ENCODE measurements at places on chromosomes 1 and 21. TPM values are rescaled to one million over a fixed set of nuclear protein-coding genes. Genes with fewer than 3 reads are reported as not detected.
A peak's percentile ranks its signal among the peaks of the same experiment; 100 is the strongest.

SIPA1L2 gene
- 113 TPM for total RNA-seq

CD52 gene
- total RNA-seq = 3.1 TPM

BSND gene
- not detected for total RNA-seq

USP25 gene
- 45.7 TPM for total RNA-seq

KANK4 gene
- total RNA-seq = 0.05 TPM

TMCO1 gene
- 47.3 TPM for total RNA-seq

MPL gene
- total RNA-seq = 0.59 TPM

OR2L8 gene
- not detected for total RNA-seq

DNA sequence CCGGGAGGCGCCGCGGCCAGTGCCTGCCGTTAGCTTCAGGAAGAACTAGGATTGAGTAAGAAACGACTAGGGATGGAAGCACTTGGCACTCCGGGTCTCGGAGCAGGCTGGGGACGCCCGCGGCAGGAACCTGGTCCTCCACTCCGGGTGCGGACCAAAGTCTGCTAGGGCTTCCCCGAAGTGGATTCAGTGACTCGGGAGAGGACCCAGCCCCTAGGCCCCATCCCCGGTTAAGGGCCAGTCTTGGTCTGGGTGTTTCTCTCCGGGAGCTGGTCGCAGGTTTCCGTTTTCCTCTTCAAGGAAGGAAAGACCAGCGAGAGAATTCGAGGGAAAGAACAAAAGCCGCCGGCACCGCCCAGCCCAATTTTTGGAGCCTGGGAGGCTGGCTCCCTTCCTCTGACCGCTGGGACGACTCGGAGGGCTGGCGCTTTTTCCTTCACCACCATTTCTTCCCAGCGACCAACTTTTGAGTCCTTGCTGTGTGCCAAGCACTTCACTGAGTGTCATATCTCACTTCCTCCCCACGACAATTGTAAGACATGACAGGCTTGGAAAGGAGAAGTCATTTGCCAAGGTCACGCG, 16.8 kb upstream of the STMN1 start:
- H3K4me3 ChIP-seq = peak overlapping the region; percentile 48
- H3K27me3 ChIP-seq = no peaks in the 10 kb centered on the region
- H3K36me3 ChIP-seq = no peaks in the 10 kb centered on the region
- H3K4me1 ChIP-seq = peaks cover 9% of the 10 kb centered on the region

- H3K36me3 ChIP-seq = no peaks in the 10 kb centered on the region
- no peak overlapping the region for H3K27ac ChIP-seq
- no peaks in the 10 kb centered on the region for H3K4me1 ChIP-seq
- no peaks in the 10 kb centered on the region for H3K27me3 ChIP-seq
- DNase-seq = no peak
- H3K4me3 ChIP-seq = no peak overlapping the region
Measured at GRCh38 chr1:106344494-106344893, 712.0 kb upstream of the PRMT6 start.

- no peaks in the 10 kb centered on the region for H3K4me1 ChIP-seq
- no peaks in the 10 kb centered on the region for H3K36me3 ChIP-seq
- H3K27me3 ChIP-seq = no peaks in the 10 kb centered on the region
Measured at GRCh38 chr21:25273959-25274358, 333.3 kb downstream of the MRPL39 start.

DNA sequence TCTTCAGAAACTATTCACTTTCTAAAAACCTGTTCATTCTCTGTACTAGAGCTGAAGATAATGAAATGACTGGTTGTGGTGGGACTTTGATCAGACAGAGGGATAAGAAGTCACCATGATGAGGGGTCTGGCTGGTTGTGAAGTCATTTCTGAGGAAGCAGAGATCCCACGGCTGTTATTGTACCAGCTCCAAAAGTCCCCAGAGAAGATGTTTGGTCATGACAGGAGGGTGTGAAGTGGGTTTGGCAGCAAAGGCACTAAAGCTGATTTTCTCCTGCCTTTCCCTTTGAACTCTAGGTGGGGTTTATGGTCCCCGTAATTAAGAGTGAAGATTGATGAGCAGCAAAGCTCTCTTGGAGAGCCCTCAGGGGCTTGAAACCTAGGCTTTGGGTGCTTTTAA, 103.1 kb upstream of the CACHD1 start:
- H3K4me1 ChIP-seq = no peaks in the 10 kb centered on the region
- no peak for DNase-seq

DNA sequence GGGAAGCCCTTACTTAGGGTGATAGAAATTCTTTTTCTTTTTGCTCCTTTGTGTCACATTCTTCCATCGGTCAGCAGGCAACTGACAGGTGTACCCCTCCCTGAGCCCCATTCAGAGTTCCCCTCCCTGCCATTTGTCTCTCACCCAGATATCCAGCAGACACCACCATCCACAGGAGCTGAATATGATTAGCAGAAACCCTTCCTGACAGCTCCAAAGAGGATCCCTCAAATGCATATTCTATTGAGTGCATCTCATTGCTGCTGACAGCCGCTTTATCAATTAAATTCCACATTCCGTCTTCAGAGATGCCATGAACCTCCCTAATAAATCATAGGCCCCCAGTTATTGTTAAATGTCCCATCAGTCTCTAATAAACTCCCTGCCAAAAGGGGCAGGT, 6.1 kb upstream of the DDX20 start:
- H3K4me3 ChIP-seq = no peak overlapping the region
- no peaks in the 10 kb centered on the region for H3K27me3 ChIP-seq
- no peaks in the 10 kb centered on the region for H3K36me3 ChIP-seq

DNA sequence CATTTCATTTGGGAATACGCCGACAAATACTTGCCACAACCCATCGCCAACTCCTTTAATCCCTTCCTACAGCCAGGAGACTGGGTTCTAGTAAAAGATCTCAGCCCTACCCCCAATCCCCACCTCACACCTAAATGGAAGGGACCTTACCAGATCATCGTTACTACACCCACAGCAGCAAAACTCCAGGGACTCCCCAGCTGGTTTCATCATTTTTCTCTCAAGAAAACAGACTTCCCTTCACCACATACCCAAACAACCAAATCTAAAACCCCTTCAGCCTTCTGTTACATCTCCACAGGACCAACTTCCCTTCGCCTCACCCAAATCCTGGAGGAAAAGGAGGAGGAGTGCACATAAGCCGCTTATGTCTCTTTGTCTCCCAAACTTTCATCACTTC, 23.7 kb upstream of the SLC2A5 start:
- DNase-seq = no peak
- H3K27ac ChIP-seq = no peak overlapping the region
- H3K4me1 ChIP-seq = no peaks in the 10 kb centered on the region
- no peaks in the 10 kb centered on the region for H3K36me3 ChIP-seq
- H3K4me3 ChIP-seq = no peak overlapping the region

- H3K27ac ChIP-seq = no peak overlapping the region
- no peaks in the 10 kb centered on the region for H3K27me3 ChIP-seq
- DNase-seq = peak; percentile 91
- H3K4me1 ChIP-seq = no peaks in the 10 kb centered on the region
Measured at GRCh38 chr21:36773117-36773516, 74.2 kb downstream of the SIM2 start.

GRCh38 chr1:170705981-170706380, 42.0 kb downstream of the PRRX1 start:
- H3K27me3 ChIP-seq = no peaks in the 10 kb centered on the region
- no peak overlapping the region for H3K4me3 ChIP-seq
- H3K4me1 ChIP-seq = peaks cover 30% of the 10 kb centered on the region
- H3K36me3 ChIP-seq = no peaks in the 10 kb centered on the region
- no peak overlapping the region for H3K27ac ChIP-seq

GRCh38 chr21:39601187-39601928, 11.4 kb upstream of the B3GALT5 start:
- no peaks in the 10 kb centered on the region for H3K27me3 ChIP-seq
- no peak overlapping the region for H3K4me3 ChIP-seq
- no peaks in the 10 kb centered on the region for H3K4me1 ChIP-seq
- no peak for DNase-seq
- H3K27ac ChIP-seq = no peak overlapping the region

- H3K4me3 ChIP-seq = no peak overlapping the region
- no peaks in the 10 kb centered on the region for H3K27me3 ChIP-seq
- no peak for DNase-seq
- H3K27ac ChIP-seq = no peak overlapping the region
- H3K4me1 ChIP-seq = peaks cover 3% of the 10 kb centered on the region
Measured at GRCh38 chr1:183296782-183297181, 110.7 kb downstream of the LAMC2 start.

DNA sequence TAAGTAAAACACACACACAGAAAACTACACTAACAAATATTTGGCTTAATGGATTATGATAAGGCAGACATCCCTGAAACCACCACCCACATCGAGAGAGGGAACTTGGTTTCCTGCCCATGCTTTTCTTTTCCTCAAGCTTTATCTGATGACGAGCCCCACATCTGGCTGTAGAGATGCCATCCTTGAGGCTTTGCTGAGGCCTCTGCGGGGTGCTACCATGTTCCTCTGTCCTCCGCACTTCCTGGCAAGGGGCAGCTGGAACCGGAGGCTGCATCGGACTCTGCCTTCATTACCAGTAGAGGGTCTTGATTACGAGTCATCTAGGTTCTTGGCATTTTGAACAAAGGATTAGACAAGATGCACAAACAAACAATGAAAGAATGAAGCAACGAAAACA, 21.7 kb upstream of the C1orf174 start:
- H3K27me3 ChIP-seq = peaks cover 62% of the 10 kb centered on the region
- no peaks in the 10 kb centered on the region for H3K4me1 ChIP-seq
- no peak overlapping the region for H3K4me3 ChIP-seq

- peaks cover 4% of the 10 kb centered on the region for H3K4me1 ChIP-seq
- DNase-seq = no peak
- no peaks in the 10 kb centered on the region for H3K36me3 ChIP-seq
Measured at GRCh38 chr1:160726114-160726497, 12.9 kb upstream of the SLAMF7 start.

DNA sequence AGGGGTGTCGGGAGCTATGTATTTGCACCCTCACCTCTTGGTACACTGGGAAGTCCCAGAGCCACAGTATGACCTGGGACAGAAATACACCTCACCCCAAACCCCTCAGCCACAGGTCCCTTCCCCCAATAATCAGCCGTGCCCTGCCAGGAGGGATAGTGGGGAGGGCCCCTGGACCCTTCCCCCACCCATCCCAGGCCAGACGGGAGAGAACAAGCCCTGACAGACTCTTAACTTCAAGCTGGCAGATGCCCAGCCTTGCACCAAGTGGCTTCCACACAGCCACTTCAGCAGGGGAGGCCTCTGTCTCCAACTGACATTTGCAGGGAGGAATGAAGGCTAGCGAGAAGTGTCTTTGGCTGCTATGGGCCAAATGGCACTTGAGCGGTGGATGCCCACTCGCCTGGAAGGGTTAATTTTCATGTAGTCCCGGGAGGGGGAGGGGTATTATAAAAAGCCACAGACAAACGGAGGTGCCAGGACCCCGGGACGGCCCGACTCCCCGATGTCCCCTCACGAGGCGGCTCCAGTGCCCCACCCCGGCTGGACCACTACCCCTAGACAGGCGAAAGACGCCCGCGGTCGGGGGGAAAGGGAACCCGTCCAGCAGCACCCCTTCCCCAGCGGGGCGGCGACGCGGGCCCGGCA, 495 bp downstream of the SYNC start:
- H3K4me1 ChIP-seq = peaks cover 24% of the 10 kb centered on the region
- H3K4me3 ChIP-seq = peak overlapping the region; percentile 70
- H3K27me3 ChIP-seq = peaks cover 8% of the 10 kb centered on the region
- H3K36me3 ChIP-seq = no peaks in the 10 kb centered on the region

DNA sequence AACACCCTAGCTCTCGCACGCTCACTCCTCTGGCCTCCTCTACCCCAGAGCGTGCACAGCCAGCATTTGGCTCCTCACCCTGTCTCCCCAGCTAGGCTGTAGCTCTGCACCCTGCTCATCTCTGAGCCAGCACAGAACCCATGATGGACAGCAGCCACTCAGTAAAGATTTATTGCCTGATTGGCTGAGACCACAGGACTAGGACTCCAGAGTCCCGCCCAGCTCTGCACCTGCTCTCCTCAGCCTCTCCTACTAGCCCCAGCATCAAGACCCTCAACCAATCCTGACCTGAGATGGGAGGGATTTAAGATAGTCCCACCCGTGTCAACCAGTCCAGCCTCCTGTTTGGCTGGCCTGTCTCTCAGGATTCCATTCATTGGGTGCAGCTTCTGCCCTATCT, 9.3 kb downstream of the C1QB start:
- no peaks in the 10 kb centered on the region for H3K36me3 ChIP-seq
- DNase-seq = no peak
- no peak overlapping the region for H3K4me3 ChIP-seq
- no peak overlapping the region for H3K27ac ChIP-seq
- no peaks in the 10 kb centered on the region for H3K27me3 ChIP-seq

GRCh38 chr1:101728029-101728428, 268.7 kb downstream of the OLFM3 start:
- H3K36me3 ChIP-seq = no peaks in the 10 kb centered on the region
- no peak overlapping the region for H3K27ac ChIP-seq
- no peak for DNase-seq

GRCh38 chr1:179047636-179047997, 21.9 kb downstream of the FAM20B start:
- no peak overlapping the region for H3K4me3 ChIP-seq
- no peak overlapping the region for H3K27ac ChIP-seq
- H3K27me3 ChIP-seq = no peaks in the 10 kb centered on the region

GRCh38 chr1:159428536-159428935, 3.5 kb upstream of the OR10J4 start:
- H3K27me3 ChIP-seq = no peaks in the 10 kb centered on the region
- no peak overlapping the region for H3K4me3 ChIP-seq
- no peaks in the 10 kb centered on the region for H3K4me1 ChIP-seq
- H3K36me3 ChIP-seq = no peaks in the 10 kb centered on the region
- DNase-seq = no peak
- no peak overlapping the region for H3K27ac ChIP-seq

GRCh38 chr1:236945002-236945401, 59.2 kb downstream of the MT1HL1 start:
- no peaks in the 10 kb centered on the region for H3K36me3 ChIP-seq
- H3K4me3 ChIP-seq = no peak overlapping the region

- H3K36me3 ChIP-seq = no peaks in the 10 kb centered on the region
- H3K4me1 ChIP-seq = no peaks in the 10 kb centered on the region
- H3K27ac ChIP-seq = no peak overlapping the region
- no peaks in the 10 kb centered on the region for H3K27me3 ChIP-seq
Measured at GRCh38 chr1:214658785-214659184, 55.8 kb downstream of the CENPF start.

GRCh38 chr1:183993132-183993531, 44.4 kb downstream of the COLGALT2 start:
- H3K4me3 ChIP-seq = no peak overlapping the region
- DNase-seq = no peak
- H3K36me3 ChIP-seq = no peaks in the 10 kb centered on the region
- H3K4me1 ChIP-seq = peaks cover 5% of the 10 kb centered on the region
- no peak overlapping the region for H3K27ac ChIP-seq

DNA sequence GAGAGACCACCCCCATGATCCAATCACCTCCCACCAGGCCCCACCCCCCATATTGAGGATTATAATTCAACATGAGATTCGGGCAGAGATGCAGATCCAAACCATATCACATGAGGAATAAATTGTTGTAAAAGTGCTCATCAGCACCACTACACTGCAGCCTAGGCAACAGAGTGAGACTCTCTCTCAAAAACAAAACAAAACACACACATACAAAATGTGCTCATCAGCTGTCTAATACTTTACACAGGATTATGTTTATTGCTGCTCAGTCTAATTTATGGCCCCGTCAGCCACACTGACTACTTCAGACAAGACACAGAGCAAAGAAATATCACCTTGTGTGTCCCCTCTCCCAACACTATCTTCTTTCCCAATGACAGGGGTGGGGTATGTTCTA, 72.9 kb upstream of the PPM1J start:
- no peaks in the 10 kb centered on the region for H3K36me3 ChIP-seq
- no peak overlapping the region for H3K27ac ChIP-seq
- H3K4me3 ChIP-seq = no peak overlapping the region
- no peaks in the 10 kb centered on the region for H3K4me1 ChIP-seq
